ENCODE measurements at places on chromosomes 12 and 14.

- no peak for DNase-seq
These were observed 130.8 kb downstream of the RTN1 start for GRCh38 chr14:59739794-59740193.

GRCh38 chr12:43009846-43010240, 420.3 kb upstream of the PRICKLE1 start:
- DNase-seq, result no peak

- DNase-seq, result no peak
These were observed 45.6 kb downstream of the GPHB5 start for GRCh38 chr14:63273129-63273528.

- peak; percentile 48 for DNase-seq
These were observed 53.8 kb downstream of the SCARB1 start for GRCh38 chr12:124809878-124810277.

- no peak for DNase-seq
These were observed 48.3 kb downstream of the NPAS3 start for GRCh38 chr14:32986791-32987540.

- no peak for DNase-seq
These were observed 37.3 kb upstream of the CAPRIN2 start for GRCh38 chr12:30792085-30792484.

- DNase-seq, result peak; percentile 64
These were observed 371.2 kb downstream of the BTG1 start for GRCh38 chr12:91774434-91774921.

GRCh38 chr14:61923348-61923747, 161.1 kb downstream of the SNAPC1 start:
- peak; percentile 60 for DNase-seq

- DNase-seq, result no peak
These were observed 32.2 kb upstream of the NUDT14 start for GRCh38 chr14:105213361-105213760.

DNA sequence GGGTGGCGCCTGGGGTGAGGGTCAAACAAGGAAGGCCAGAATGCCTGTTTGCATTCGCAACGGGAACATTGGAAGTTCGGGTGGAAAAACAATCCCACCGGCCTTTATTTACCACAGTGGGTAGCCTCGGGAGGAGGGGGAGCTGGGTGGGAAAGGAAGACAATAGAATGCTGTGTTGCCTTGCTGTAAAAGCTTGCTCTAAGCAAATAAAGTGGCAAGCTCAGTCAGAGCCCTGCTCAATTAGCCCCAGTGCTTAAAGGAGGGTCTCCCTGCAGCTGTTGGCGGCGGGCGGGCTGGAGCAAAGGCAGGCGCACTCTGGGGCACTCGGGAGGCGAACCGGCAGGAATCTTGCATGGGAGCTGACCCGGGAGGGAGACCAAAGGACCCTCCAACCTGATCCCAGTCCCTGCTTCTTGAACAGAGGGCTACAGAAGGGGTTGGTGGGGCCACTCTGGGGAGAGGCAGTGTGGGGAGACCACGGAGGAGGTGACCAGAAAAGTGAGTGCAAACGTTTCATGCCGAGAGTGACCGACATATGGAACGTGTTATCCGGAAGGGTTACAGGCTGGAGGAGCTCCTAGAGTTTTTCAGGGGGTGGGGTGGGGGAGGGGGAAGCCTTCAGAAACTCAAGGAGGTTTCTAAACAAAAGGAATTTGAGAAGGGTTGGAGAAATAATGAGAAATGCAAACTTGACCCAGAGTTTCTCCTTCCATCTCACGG, 48.5 kb downstream of the NTF3 start:
- no peak for DNase-seq

- DNase-seq, result no peak
These were observed 190.4 kb upstream of the CPNE8 start for GRCh38 chr12:39095636-39096330.

GRCh38 chr12:127178463-127178862, 1088.5 kb upstream of the TMEM132C start:
- no peak for DNase-seq

GRCh38 chr14:50717811-50718210, 49.7 kb upstream of the SAV1 start:
- no peak for DNase-seq

GRCh38 chr14:21923820-21924219, 250.2 kb upstream of the OR4E1 start:
- DNase-seq, result no peak

DNA sequence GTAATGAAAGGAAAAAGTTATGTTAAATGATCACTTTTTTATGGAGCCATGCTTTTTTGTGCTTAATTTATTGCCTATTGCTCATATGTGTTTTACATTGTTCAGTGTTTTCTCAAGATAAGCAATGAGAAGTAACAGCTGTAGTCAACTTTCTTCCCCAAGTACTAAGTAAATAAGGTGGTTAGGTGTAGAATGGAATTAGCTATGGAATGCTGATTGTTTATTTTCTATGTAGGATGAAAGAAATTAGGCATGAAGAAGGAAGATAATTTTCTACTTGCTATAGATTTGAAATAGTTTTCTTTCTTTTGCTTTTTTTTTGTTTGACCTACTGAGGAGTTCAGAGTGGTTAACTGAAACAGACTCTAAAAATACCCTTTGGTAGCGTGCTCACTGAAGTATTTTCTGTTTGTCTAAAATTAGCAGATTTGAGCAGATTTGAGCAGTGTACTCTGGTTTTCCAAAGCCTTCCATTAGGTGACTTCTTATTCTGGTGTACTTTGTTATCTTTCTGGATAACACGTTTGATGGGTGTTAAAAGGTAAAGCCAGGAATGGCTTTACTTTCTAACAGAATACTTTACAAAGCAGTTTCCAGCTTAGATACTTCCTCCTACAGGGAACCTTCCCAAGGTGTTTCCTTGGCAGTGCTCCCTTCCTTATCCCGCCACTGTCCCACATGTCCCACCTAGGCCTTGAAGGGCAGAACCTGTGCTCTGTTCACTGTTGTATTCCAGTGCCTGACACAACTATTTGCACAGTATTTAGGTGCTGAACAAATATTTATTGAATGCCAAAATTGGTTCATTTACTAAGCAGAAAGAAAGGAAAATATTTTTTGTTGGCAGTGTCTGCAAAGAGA, 56.0 kb downstream of the RASSF3 start:
- DNase-seq, result no peak

GRCh38 chr12:114529966-114530365, 124.0 kb upstream of the TBX5 start:
- DNase-seq, result no peak

DNA sequence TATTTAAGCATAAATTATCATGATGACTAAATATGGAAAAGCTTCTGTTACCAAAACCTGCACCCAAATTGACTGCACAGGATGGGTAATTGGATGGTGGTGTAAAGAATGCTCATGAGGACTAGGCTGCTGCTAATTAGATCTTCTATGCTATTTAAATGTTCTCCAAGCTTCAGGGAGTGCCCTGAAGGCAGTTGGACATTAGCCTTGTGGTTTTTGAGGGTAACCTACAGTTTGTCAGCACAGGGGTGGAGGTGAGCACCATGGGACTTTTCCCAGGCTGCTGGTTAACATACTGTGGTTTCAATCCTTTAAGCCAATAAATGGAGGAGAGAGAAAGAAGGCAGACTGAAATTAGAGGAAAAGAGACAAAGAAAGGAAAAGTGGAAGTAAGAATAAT, 145.0 kb downstream of the WIF1 start:
- DNase-seq, result no peak

GRCh38 chr12:49470986-49471385, 67.8 kb upstream of the KCNH3 start:
- peak; percentile 55 for DNase-seq

- peak; percentile 46 for DNase-seq
These were observed 65.3 kb downstream of the IFT43 start for GRCh38 chr14:76050797-76051392.

GRCh38 chr14:93878212-93878611, 48.9 kb upstream of the FAM181A start:
- no peak for DNase-seq

DNA sequence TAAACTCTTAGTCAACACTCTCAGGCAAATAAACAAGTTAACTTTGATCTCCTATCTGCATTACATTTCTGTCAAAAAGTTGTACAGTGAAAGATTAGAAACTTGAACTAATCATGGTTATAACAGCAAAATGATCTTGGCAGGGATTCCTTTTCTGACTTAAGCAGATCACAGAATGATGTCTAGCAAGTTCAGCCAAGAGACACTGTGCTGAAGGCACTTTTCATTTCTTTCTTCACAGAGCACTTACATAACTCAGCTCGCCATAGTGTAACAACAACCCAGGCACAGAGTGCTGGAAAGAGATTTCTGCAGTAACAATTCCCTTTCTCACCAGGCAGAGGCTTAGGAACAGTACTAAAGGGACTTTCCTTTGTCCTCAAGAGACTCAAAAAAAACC, 19.6 kb upstream of the CSRP2 start:
- no peak for DNase-seq

- peak; percentile 23 for DNase-seq
These were observed 8.1 kb upstream of the RNF34 start for GRCh38 chr12:121391619-121392324.

GRCh38 chr14:27836386-27836785, 930.2 kb upstream of the FOXG1 start:
- no peak for DNase-seq

DNA sequence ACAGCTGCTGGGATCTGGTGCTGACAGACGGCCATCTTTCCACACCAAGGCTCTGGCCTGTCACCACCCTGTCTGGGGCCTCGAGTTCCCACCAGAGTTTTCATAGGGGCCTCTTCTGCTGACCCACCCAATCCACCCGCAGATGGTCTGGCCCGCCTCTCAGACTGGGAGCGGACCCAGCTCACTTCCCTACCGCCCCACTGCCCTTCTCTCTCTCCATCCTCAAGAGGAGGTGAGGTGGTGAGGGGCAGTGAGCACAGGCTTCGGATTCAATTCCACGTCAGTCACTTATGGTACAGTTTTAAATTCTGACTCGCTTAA, 12.3 kb upstream of the RPS6KL1 start:
- no peak for DNase-seq

GRCh38 chr12:68203460-68203875, 22.1 kb downstream of the IL26 start:
- no peak for DNase-seq

- no peak for DNase-seq
These were observed 26.3 kb downstream of the MIPOL1 start for GRCh38 chr14:37223947-37224474.

GRCh38 chr12:53984901-53985691, at the start of gene HOXC10:
Gene HOXC10 (plus strand): TSS chr12:53985146. CDS start chr12:53985260, 114 bp downstream.
- DNase-seq, result peak; percentile 88

DNA sequence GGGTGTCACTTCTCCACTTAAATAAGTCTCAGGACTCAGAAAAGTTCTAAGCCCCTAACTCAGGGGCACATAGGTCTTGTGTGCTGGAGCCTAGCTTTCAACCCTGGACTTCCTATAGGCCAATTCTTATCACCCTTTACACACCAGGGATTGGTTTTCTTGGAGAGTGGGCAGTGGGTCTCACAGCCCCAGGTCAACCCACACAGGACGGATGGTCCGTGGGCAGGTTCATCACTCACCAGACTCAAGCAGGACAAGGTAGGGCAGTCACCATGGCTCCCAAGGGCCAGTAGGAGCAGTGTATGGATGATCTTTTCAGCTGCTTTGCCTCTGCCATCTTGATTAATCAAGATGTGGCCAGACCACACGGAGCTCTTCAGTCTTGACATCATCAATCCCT, 232.5 kb downstream of the SLC41A2 start:
- DNase-seq, result no peak

DNA sequence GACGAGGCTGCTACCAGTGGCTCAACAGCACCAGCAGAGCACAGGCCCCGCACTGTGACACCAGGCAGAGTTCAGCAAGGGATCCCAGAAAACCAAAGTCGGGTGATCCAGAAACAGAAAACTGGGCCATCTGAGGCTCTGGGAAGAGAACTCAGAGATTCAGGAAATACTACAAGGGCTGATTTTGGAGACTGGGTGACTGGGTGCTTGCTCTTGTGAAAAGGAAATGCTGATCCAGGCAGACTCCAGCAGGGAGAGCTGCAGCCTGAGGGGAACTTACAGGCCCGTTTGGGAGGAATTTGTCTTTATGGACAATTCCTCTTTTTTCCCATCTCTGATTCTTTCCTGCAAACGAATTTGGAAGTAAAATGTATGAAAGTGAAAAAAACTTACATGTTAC, 28.2 kb downstream of the FOXN3 start:
- DNase-seq, result no peak

DNA sequence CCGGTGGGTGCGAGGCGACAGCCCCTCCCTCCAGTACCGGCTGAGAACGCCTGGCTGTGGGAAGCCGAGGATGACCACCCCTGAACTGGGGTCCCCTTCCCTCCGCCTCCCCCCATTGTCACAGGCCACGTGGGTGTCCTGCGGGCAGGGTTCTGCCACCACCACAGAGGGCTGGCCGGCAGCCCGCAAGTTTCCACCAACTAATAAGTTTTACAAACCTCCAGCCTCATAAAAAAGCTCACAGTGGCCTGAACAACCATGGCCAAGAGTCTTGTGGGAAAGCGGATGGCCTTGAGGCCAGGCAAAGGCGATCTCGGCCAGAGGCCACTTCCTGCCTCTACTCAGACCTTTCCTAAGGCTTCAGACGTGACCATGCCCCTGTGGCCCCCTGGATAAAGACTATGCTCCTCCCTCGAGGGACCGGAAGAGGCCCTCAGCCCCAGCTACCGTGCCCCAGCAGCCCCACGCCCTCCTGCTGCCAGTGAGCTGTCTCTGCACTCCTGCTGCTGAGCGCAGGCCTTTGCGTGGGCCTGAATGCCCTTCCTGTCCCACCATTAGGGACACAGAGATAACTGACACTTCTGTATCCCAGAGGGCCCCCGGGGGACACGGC, 46.1 kb upstream of the DLK1 start:
- DNase-seq, result no peak

GRCh38 chr14:106187216-106187615, 660.8 kb downstream of the TMEM121 start:
- no peak for DNase-seq

DNA sequence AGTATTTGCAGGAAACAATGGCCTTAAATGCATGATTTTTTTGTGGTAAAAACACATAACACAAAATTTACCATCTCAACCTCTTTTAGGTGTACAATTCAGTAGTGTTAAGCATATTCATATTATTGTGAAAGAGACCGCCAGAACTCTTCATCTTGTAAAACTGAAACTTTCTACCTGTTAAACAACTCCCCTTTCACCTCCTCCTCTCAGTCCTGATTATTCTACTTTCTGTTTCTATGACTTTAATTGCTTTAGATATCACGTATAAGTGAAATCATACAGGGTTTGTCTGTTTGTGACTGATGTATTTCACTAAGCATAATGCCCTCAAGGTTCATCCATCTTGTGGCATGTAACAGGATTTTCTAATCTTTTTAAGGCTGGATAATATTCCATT, 353.4 kb downstream of the ADAMTS20 start:
- DNase-seq, result no peak

GRCh38 chr12:111556676-111557075, 42.4 kb downstream of the ATXN2 start:
- DNase-seq, result no peak

DNA sequence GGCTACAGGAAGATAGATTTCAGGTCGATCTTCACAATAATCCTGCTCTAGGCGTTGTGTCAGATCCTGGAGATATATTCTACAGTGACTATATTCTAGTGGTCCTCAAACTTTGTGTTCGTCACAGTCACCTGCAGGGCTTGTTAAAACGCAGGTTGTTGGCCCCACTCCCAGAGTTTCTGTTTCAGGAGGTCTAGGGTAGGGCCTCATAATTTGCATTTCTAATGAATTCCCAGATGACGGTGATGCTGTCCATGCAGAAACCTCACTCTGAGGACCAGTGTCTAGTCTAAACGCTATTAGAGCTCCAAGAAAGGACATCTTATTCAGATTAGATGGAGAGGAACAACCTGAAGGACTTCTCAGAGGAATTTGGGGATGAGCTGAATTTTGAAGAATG, 13.2 kb upstream of the SLC6A13 start:
- no peak for DNase-seq

Measured in HCEC 1CT (cell line).